ENCODE measurements at places on chromosomes 3 and 15. TPM values are rescaled to one million over a fixed set of nuclear protein-coding genes. Genes with fewer than 3 reads are reported as not detected.

GRCh38 chr15:90379263-90379662 is 8.8 kb upstream of the IQGAP1 start:
- no peak for DNase-seq

GRCh38 chr3:42339321-42339720 is 71.1 kb downstream of the LYZL4 start:
- no peak for DNase-seq

DGKG gene
- not detected for total RNA-seq

TCF12 gene
- 140 TPM for total RNA-seq

FANCD2 gene
- total RNA-seq, result 14.6 TPM

All from MCF 10A (cell line).